Stimulated activated CD4-positive, alpha-beta T cell treated with anti-CD3 and anti-CD28 coated beads, Interleukin-1b, Interleukin-23, amount 100 ng/mL, for 48 hours (primary cell): ENCODE measurements at places on chromosomes 6 and 20.

GRCh38 chr20:5772704-5773103 is 22.5 kb downstream of the SHLD1 start:
- DNase-seq, result no peak

GRCh38 chr6:138336221-138336620 is 41.5 kb upstream of the SMIM28 start:
- no peak for DNase-seq

- DNase-seq, result no peak
These were observed 15.8 kb downstream of the IL22RA2 start for GRCh38 chr6:137157601-137158000.

GRCh38 chr6:142944124-142945048 is 590 bp downstream of the HIVEP2 start:
- peak; percentile 92 for DNase-seq

- no peak for DNase-seq
These were observed 61.6 kb downstream of the RPRD1B start for GRCh38 chr20:38095017-38095686.

GRCh38 chr6:135226537-135226936 is 45.4 kb downstream of the MYB start:
- DNase-seq, result no peak

DNA sequence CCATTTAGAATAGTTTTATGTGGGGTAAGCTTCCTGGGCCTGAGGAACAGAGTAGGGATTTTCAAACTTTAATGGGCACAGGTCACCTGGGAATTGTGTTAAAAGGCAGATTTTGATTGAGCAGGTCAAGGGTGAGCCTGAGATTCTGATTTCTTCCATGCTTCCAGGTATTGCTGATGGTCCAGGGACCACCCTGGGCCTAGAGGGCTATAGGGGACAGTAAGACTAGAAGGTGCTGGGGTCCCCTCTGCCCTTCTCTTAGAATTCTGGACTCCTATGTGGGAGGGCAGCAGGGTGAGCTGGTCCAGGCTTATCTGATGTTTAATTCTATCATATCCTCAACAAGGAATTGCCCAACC is 2.6 kb downstream of the DDR1 start:
- DNase-seq, result no peak

- DNase-seq, result no peak
These were observed 22.7 kb upstream of the CTAGE9 start for GRCh38 chr6:131733376-131734016.

- DNase-seq, result no peak
These were observed 83.5 kb upstream of the TMEM181 start for GRCh38 chr6:158476389-158476788.

- DNase-seq, result no peak
These were observed 787 bp upstream of the TNFRSF6B start for GRCh38 chr20:63695424-63696305.

- no peak for DNase-seq
These were observed 201.0 kb downstream of the SYNDIG1 start for GRCh38 chr20:24670341-24670872.

GRCh38 chr6:193773-194310 is 98.4 kb upstream of the DUSP22 start:
- peak; percentile 35 for DNase-seq

- peak; percentile 79 for DNase-seq
These were observed 68.3 kb downstream of the ADTRP start for GRCh38 chr6:11710311-11710761.

DNA sequence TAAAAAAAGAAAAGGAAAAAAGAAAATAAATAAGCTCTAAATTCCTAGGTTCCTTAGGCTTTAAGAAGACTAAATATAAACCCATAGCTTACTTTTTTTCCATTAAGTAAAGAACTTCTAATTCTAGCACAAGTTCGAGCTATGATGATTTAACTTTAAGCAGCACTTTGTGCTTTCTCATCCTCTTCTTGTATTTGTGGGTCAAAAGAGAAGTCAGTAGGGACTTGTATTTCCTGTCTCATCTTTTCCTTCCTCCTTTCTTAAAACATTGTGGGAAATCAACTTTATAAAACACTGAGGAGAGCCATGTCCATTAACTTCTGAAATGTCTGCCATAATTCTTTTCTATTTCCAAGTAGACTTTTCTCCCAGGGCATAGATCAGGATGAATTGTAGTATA is 637.7 kb upstream of the CITED2 start:
- DNase-seq, result no peak

GRCh38 chr6:46262928-46263706 is 92.3 kb upstream of the ENPP5 start:
- no peak for DNase-seq

- DNase-seq, result no peak
These were observed 10.1 kb upstream of the SRC start for GRCh38 chr20:37335642-37336368.

DNA sequence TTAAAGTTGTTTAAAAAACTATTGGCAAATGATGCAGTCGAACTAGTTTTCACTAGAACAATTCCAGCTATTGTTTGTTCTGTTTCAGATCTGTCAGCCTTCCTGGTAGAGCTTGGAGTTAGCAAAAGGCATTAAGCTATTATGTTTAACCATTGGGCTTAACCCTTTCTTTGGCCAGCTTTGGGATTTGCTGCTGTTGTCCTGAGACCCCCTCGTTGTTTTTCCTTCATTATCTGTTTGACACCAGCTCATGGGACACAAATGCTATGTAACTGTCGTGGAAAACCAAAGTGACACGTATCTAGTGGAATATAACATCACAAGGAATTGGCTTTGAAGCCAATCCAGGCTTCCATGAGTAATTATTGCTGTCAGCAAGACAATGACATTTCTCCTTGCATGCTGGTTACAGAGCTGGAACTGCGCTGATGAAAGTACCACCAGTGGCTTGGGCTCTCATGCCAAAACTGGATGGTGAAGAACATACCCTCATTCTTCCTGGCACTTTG is 96.0 kb downstream of the EYA2 start:
- DNase-seq, result no peak

DNA sequence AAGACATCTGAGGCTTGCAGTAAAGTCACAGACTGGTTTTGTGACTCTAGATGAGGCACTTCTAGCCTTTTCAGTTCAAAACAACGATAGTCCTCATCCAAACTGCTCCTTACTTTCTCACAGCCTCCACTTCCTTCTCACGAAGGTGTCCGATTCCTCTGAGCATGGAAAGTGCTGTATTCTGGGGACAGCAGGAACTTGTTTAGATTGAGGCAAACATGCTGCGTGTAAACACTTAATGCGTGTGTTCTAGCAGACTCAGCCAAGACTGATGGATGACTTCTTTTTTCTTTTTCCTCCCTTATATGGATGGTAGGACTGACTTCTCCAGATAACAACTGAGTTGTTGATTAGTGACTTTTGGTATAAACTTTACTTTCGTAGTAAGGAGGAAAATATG is 80.2 kb upstream of the PRDM1 start:
- DNase-seq, result no peak

GRCh38 chr6:33171016-33171879 is 21.0 kb downstream of the COL11A2 start:
- no peak for DNase-seq

GRCh38 chr20:46774943-46775560 is 65.6 kb downstream of the SLC2A10 start:
- DNase-seq, result no peak

GRCh38 chr6:168404560-168404959 is 36.4 kb upstream of the SMOC2 start:
- no peak for DNase-seq
